ENCODE measurements at places on chromosomes 13 and 19.

DNA sequence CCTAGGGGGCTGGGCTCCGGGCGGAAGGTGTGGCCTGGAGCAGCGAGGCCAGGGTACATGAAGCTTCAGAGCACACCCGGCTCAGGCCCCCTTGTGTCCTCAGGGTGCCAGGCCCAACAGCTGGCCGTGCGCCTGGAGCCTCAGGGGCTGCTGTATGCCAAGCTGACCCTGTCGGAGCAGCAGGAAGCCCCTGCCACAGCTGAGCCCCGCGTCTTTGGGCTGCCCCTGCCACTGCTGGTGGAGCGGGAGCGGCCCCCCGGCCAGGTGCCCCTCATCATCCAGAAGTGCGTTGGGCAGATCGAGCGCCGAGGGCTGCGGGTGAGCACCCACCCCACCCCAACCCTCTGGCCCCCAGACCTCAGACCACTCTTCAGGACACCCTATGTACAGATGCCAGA is 3.2 kb downstream of the SYDE1 start:
- no peak for DNase-seq

GRCh38 chr13:79936368-79937136 is 404.4 kb downstream of the SPRY2 start:
- DNase-seq, result no peak

- DNase-seq, result no peak
These were observed 23.4 kb upstream of the TBC1D4 start for GRCh38 chr13:75505327-75505726.

- no peak for DNase-seq
These were observed 1.4 kb downstream of the PEG3 start for GRCh38 chr19:56838909-56839651.

- DNase-seq, result no peak
These were observed 20.7 kb downstream of the POMP start for GRCh38 chr13:28679628-28680027.

- no peak for DNase-seq
These were observed 756.7 kb upstream of the ARGLU1 start for GRCh38 chr13:107324416-107325204.

- no peak for DNase-seq
These were observed 903.9 kb downstream of the UQCRFS1 start for GRCh38 chr19:28309070-28309469.

GRCh38 chr13:89407357-89407756 is 1736.2 kb downstream of the SLITRK5 start:
- DNase-seq, result no peak

DNA sequence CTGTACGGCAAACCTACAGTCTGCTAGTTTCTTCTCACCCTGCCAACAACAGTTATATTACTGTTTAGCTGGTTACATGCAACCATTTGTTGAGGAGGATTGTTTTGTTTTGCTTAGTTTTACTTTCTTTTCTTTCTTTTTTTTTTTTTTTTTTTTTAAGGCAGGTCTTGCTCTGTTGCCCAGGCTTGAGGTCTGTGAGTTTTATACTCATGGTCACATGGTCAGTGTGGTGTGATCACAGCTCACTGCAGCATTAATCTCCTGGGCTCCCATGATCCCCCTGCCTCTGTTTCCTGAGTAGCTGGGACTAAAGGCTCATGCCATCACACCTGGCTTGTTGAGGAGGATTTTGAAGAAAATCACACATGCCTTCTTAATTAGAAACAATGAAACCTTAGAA is 505.6 kb downstream of the GPC5 start:
- no peak for DNase-seq

DNA sequence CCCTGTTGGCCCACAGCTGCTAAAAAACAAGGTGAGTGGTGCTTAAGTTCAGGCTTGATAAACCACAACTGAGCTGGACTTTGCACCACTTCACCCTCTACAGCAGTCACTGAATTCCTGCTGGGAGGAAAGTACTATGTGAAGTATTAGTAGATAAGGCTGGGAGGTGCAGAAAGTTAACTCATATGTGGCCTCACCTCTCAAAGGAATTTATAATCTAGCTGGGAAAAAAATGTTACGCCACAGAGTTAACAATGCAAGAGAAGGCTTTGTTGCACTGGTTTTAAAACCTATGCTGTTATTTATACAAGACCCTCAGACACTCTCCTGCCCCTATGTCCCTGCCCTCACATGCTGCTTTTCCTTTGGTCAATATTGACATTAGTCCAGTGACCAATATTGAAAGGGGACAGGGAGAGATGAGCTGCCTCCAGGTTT is 60.9 kb downstream of the LIG4 start:
- DNase-seq, result no peak

- no peak for DNase-seq
These were observed 309.1 kb downstream of the KLF12 start for GRCh38 chr13:73825143-73825542.

DNA sequence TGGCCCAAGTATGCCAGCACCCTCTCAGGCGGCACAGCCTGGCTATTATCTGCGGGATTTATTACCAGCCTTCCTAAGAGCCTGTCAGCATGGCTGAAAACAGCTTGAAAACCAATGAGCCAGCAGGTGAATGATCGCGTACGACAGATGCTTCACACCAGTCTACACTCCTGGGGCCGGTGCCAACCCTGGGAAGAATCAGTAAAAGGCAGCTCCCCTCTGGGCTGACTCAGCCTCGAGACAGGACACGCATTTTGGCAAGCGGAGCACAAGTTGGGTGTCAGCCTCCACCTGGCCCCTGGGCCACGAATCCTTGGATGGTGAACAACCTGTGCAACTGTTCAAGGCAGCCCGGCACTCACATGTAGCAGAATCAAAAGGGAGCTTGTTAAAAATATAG is 15.6 kb downstream of the EMP3 start:
- no peak for DNase-seq

GRCh38 chr13:84730376-84730775 is 848.1 kb upstream of the SLITRK1 start:
- no peak for DNase-seq

DNA sequence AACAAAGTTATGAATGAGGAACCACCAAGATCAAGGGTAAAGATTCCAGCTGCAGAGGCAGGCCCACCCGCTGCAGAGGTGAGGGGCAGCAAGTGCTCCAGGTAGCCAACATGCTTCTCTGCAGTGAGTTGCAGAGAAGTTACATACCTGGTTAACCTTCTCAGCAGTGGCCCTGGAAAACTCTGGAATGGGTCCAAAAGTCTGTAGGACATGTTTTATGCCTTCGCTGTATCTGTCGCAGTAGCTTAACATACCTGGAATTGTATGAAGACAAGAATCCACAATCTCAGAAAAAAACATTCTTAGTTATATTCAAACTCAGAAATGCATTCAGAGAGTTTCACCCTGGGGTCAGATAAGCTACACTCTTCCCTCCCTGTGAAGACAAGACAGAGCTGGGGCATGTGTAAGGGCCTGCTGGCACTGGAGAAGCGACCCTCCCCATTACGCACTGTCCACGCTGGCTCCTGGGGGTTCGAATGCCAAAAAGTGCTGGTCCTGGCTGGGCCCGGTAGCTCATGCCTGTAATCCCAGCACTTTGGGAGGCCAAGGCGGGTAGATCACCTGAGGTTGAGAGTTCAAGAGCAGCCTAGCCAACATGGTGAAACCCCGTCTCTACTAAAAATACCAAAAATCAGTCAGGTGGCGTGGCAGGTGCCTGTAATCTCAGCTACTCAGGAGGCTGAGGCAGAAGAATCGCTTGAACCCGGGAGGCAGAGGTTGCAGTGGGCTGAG is 121.0 kb downstream of the CRYL1 start:
- no peak for DNase-seq

- no peak for DNase-seq
These were observed 15.3 kb downstream of the GADD45B start for GRCh38 chr19:2491130-2491801.

DNA sequence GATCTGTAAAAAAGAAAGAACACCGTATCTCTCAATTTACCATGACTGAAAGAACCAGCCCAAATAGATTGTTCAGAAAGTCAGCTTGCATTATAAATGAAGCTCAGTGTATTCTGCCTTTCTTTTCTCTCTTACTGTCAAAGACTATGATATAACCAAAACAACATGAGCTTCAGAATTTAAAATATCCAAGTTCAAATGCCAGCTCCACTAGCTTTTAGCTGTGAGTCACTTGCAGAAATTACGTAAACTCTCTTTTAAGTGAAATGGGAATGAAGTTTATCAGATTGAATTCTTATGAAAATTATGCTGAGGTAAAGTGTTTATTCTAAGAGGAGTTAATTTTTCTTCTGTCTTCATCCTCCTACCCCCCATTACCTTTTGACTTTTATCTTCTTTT is 20.0 kb upstream of the POSTN start:
- no peak for DNase-seq

GRCh38 chr13:109745702-109746101 is 40.7 kb downstream of the IRS2 start:
- no peak for DNase-seq

DNA sequence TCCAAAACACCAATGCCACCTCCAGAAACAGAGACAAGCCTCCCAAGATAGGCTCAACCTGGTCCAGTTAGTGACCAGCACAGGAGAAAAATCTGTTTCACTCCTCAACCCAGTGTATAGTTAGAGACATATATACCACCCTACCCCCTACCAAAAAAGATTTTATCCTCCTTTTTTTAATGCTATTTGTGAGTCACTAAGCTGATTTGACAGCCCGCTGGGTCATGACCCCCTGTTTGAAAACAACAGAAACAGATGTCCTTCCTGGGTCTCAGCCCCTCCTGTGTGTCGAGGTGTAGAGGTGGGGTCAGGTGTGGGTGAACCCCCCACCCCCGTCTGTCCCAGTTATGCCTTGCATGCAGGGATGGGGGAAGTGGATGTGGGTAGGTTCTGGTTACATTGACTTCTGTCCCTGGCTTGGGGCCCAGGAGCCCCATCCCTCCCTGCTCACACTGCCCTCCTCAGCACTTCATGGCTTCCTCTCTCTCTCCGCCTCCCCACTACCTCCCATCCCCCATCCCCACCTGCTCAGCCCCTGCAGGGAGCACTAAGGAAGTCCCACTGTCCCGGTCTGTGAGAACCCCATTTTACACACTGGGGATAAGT is 14.0 kb upstream of the TOMM40 start:
- no peak for DNase-seq

GRCh38 chr13:42996584-42996983 is 4.5 kb upstream of the EPSTI1 start:
- no peak for DNase-seq

- no peak for DNase-seq
These were observed 90.0 kb downstream of the WDFY2 start for GRCh38 chr13:51674276-51674675.

GRCh38 chr13:28041031-28041461 is 52.6 kb upstream of the URAD start:
- no peak for DNase-seq

- DNase-seq, result no peak
These were observed 75.2 kb downstream of the INSR start for GRCh38 chr19:7219056-7219455.

DNA sequence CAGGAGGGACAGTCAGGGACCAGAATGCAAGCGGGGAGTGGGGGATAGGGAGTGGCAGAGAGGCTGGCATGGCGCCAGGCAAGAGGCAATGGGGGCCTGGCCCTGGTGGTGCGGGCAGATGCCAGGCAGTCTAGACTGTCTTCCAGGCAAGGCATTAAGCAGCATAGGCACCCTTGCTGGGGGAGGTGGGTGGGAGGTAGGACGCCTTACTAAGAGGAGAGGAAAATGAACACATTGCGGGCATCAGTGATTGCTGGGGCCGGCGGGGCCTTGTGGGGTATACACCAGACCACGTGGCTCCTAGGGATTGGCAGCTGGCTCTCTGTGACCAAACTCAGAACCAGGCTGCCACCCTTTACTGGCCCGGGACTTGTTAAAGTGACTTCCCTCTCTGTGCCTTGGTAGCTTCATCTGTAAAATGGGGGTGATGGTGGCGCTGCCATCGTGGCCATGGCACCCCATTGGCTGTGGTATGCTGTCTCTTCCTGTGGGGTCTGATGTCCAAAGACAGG is 46.0 kb downstream of the DNM2 start:
- no peak for DNase-seq

DNA sequence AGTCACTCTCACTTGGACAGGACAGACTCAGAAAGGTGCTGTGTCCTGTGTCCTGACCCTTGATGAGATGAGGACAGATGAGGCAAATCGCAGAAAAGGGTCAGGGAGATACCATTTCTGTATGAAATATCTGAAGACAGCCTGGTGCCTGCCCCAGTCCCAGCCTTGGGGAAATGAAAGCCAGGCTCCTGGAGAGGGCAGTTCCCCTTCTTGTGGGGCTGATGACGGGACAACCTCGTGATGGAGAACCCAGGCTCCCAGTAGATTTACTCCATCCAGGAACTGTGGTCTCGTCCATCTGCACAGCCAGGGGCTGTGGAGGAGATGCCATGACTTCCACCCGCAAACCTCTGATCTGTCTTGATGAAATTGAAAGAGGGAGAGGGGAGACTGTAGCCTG is 13.8 kb downstream of the LILRB1 start:
- no peak for DNase-seq

DNA sequence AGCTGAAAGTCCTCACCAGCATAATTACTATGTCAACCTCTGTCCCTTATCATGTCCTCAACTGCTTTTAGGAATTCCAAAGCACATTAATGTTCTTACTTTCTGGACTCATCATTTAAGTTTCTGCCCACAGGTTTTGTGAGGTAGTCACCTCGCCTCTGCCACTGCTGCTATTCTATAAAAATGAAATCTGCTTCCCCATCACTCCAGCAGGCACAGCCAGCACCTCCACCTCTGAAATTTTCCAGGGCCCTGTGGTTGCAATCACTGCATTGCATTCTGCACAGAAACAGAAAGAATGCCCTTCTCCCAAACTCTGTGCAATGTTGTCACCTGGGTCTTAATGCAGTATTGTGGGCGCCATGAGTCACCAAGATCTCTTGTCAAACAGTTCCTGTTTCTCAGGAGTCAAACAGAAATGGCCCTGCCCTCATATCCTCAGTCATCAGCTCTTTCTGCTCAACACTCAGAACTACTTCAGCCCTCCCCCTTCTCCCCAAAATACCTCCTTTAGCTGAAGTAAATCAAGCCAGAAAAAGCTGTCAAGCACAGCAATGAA is 529.2 kb upstream of the NBEA start:
- DNase-seq, result no peak
